ENCODE measurements at places on chromosomes 1 and 21.

GRCh38 chr1:156366378-156367166 lies 2.4 kb upstream of the RHBG start:
- no peak for DNase-seq

DNA sequence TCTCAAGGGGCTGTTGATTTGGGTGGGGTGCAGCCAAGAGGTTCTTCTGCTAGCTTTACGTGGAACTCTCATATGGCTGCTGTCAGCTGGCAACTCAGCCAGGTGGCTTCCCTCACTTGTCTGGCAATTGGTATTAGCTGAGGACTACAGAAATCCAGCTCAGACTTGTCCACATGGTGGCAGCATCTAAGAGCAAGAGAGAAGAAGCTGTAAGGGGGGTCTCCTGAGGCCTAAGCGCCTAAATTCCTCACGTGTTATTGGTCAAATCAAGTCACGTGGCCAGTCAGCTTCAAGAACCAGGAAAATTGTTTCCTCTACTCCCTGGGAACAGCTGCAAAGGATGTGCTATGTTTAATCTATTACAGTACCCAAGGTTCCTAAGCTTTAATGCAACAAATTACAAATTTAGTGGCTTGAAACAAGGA lies 4.2 kb upstream of the DYRK3 start:
- DNase-seq: peak; percentile 29

DNA sequence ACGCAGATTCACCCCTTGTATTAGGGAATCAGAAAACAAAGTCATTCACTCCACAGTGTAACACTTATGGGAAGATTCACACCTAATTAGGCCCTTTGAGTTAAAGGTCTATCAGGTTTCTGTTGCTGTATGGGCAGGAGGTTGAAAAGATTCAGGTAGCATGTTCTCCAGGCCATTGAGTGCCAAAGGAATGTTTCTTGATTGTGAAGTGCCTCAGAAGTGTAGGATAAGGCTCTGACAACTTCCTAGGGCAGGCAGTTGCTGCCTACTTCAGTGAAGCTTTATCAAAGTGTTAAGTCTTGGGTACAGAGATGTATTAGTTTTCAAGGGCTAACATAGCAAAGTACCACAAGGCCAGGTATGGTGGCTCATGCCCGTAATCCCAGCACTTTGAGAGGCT lies 48.7 kb upstream of the RGS18 start:
- DNase-seq: no peak

- DNase-seq: no peak
Measured at GRCh38 chr1:3762151-3762872, 10.1 kb downstream of the CCDC27 start.

DNA sequence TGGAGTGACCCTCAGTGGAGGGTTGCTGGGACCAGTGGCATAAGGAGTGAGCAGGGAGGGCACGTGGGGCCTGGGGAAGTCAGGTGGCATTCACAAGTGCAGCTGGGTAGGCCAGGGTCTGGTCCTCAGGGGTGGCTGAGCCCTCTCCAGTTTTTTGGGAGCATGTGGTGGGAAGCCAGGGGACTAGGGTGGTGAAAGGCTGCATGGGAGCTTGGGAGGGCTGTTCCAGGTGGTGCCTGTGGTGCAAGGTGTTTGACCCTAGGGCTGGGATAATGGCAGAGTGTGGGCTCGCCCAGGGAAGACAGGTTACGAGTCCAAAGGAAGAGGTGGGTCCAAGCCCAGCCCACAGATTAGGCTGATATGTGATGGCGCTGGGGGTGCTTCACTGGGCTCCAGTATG lies 30.5 kb downstream of the MAN1C1 start:
- DNase-seq: no peak

DNA sequence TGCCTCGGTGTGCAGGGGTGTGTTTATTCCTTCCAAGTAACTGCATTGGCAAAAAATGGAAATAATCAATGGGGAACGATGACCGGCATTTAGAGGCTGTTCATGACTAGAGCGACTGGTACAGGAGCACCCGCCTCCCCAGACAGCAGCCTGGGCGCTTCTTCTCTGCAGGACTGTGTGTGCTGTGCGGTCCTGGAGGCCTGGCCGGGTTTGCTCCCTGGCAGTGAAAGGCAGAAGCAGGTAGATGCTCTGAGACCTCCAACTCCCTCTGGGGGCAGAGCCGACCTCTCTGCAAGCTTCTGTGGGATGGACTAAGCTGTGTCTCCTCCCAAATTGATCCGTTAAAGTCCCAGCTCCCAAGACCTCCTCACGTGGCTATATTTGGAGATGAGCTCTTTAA lies 59.2 kb upstream of the ACTRT2 start:
- no peak for DNase-seq

DNA sequence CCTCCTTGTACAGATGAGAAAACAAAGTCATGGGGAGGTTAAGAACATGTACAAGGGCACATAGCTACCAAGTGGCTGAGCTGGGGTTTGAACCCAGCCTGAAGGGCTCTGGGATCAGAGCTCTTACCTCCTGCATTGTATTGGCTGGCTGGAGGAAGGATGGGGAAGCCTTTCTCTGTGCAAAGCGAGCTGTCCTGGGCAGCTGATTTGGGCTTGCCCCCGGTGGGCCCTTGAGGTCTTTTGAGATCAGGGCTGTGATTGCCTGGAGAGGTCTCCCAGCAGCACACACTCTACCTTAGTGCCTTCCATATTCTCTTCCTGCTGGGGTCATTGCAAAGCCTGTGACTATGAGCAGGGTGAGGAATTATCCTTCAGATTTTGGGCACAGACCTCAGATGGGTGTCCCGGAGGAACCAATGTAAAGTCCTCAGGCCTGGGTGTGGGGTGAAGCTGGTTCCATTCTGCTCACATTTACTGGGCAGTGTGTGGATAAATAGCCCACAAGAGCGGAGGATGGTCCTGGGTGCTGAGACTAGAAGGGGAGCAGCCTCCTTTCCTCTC lies 53.3 kb upstream of the EPS8L3 start:
- DNase-seq: no peak

GRCh38 chr1:98221923-98222322 lies 301.1 kb upstream of the DPYD start:
- no peak for DNase-seq

DNA sequence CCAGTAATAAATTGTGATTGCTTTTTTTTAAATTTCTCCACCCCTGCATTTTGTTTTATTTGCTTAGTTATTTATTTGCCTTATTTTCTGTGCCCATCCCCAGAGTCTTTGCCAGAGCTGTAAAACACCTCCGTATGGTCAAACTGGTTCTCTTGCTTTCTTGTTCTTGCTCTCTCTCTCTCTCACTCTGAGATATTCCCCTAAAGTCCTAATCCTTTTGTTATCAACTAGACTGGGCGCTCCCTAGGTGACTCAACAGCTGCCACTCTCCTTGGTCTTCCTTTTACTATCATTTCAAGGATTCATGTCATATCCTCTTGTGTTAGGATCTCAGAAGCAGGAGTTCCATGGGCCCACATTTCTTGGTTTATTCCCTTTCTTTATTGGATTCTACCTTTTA lies 160.0 kb downstream of the PRDM2 start:
- DNase-seq: no peak

DNA sequence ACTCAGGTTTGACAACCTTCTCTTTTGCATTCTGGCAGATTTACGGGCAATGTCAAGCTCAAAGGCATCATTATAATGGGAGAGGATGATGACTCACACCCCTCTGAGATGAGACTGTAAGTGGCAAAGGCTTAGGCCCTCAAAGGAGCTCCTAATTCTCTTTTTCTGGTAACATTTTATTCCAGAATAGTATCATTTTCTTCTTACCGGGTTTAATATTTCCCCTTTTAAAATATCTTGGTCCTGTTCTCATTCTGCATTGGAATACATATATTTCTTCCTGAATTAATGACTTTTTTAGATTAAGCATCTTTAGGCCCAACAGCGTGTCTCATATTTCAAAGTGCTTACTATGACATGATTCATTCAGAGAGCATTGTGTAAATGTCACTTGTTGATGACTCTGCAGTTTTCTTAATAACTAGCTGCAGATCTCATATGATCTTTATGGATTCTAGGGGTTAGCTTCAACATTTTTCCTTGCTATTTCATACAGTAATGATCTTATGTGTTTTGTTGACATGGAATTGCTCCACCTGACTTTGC lies 1.7 kb downstream of the PITHD1 start:
- no peak for DNase-seq

DNA sequence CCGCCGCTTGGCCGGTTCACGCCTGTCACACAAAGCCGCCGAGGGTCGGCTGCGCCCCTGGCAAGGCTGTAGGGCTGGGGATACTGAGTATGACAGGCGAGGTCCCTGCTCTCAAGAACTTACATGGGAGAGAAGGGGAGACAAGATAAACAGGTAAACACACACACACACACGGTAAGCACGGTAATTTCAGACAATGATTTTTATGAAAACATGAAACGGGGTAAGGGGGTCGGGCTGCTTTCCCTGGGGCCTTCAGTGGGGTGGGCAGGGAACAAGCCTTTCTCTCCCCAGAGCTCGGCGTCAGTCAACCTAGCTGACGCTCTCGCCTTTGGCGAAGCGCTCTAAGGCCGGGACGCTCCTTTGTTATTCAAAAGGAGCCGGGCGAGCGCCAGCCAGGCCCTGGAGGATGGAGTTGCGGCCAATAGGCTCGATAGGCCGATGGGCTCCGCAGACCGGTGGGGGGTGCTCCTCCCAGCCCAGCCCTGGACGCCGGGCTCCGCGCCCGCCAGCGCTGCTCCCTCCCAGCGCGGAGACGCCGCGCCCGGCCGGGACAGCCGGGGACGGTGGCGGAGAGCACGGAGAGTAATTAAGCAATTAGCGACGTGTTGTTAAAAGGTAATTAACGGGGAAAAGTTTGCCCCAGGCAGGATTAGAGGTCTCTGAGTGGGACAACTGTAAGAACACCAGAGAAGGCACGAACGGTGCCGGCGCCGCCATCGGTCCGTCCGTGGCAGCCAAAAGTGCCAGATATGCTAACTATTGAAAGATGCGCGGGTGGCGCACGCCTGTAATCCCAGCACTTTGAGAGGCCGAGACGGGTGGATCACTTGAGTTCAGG lies 950 bp upstream of the INKA2 start:
- no peak for DNase-seq

DNA sequence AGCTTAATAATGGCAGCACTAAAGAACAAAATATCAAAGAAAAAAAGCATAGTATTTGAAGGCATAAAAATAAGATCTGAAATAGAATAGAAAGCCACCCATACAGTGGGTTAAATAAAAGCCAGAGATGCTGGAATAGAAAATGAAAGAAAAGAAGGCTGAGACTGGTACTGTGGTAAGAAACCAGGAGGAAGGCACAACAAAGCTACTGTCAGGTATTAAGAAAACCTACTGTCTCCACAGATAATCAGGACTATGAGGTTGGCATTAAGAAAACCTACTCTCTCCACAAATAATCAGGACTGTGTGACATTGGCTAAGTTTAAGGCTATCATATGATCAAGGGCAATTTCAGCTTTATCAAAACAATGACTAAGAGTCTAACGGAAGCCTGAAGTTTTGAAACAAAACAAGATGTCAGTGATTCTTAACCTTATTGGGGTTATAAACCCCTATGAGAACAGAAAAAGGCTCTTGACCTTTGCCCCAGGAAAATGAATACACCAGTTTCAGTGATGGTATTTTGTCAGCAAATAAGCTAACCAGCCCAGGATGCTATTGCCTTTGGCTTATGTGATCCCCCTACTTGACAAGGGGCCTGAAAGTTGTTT lies 24.4 kb downstream of the MCOLN2 start:
- no peak for DNase-seq

DNA sequence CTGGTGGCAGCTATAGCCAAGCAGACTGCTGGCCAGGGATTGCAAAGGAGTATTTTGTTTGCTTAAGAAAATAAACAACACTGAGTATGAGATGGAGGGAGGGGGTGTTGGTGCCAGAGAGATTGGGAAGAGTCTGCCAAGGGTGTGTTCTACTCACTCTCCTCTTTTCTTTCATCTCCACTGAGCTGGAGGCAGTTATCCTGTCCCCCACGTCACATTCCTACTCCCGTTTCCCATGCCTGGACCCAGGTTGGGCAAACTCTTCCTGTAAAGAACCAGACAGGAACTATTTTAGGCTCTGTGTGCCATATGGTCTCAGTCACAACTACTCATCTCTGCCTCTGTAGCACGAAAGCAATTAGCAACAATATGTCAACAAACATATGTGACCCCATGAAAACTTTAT lies 1.4 kb upstream of the IL24 start:
- DNase-seq: no peak

GRCh38 chr1:225406976-225407725 lies 20.7 kb downstream of the LBR start:
- DNase-seq: no peak

DNA sequence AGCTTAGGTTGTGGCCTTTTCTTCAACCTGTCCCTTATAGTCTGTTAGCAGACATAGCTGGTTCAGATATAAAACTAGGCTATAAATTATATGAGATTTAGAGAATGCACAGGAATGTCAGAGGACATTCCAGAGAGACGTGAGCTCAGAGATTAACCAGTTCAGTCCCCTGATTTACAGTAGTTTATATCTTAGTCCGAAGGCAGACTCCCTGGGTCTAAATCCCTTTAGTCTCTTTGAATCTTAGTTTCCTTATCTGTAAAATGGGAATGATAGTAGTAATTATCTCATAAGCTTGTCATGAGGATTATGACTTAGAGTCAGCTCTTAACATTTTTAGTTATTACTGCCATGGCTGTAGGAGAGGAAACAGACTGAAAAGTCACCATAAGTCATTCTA lies 45.5 kb upstream of the PLXNA2 start:
- DNase-seq: no peak

DNA sequence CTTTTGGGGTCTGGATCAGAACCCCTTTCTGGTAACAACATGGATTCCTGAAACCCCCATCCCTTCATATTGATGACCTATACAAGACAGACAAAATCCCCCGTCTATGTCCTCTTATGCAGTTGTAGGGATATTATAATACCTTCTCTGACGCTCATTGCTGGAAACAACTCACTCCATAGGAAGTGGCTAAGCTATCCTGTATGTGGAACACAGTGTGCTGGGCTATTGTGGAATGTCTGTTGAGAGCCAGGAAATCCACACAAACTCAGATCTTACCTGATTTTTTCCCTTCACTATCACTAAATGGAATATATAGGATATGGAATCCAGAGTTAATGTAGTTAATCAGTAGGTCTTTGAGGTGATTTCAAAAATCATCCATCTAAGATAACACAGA lies 17.7 kb upstream of the PIK3R3 start:
- no peak for DNase-seq

- no peak for DNase-seq
Measured at GRCh38 chr1:97034651-97035050, 313.1 kb downstream of the PTBP2 start.

GRCh38 chr1:234253732-234254131 lies 119.5 kb upstream of the COA6 start:
- DNase-seq: no peak

DNA sequence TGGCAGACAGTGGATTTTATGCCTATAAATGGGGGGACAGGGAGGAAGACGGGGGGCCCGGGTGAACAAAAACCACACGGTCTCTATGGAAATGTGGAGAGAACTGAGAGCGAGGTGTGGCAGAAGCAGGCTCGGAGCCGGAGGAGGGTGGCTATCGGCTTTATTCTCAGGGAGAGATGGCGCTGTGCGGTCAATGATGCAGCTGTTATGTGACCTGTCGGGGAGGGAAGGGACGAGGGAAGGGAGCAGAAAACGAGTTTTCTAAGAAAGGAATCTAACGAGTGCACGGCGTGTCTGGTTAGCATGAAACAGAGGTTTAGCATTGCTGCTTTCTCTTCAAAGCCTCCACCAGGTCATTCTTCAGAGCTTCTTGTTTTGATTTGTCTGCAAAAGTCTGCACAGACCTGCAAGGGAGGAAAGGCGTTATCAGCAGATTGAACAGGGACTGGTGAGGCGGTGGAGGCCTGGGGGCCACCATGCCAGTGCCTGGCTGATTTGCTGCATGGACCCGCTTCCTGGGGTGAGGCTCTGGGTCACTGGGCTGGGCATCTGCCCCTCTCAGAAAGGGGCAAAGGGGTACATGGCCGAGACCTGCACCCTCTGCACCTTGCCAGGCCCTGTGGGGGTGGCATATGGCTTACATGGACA lies 27.2 kb downstream of the SLC66A1 start:
- DNase-seq: no peak

Data from CD4-positive, alpha-beta T cell treated with Interleukin-4 for 1 hour (primary cell).